ENCODE measurements at places on chromosomes 6 and 20.

DNA sequence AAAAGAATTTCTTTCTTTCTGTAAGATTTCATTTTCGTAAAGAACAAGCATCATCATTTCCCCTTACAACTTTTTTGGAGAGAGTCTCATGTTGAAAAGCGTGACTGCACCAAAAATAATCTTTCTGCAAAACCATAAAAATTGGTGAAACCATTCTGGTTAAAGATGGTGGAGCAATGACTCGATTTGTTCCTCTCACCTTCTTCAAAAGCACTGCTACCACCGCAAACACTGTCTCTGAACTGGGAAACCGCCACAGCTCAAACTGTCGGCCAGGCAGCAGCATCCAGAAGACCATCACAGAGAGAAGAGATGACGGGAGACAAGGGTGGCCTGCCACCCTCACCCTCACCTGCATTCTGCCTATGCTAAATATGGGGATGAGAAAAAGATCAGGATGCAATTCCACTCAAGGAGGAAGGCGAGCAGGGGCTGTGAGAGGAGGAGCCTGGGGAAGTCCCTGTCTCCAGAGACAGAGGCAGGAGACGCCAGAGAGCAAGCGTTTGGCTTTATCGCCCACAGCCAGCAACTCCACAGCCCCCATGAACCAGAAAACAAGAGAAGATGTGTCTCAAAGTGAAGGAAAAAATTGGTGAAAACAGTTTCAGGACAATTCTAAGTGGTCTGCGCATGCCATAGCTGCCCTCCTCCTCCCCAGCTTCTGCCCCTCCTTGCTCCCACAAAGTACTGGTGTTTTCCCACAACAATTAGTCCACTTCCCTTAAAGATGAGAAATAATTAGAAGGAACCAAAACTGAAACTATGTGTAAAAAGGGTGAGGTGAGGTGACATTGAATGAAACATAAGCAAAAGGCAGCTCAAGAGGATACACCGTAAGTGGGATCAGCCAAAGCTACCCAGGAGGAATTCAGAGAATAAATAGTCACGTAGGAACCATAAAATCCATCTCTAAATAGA, 255.5 kb downstream of the KIF16B start:
- no peak for DNase-seq

DNA sequence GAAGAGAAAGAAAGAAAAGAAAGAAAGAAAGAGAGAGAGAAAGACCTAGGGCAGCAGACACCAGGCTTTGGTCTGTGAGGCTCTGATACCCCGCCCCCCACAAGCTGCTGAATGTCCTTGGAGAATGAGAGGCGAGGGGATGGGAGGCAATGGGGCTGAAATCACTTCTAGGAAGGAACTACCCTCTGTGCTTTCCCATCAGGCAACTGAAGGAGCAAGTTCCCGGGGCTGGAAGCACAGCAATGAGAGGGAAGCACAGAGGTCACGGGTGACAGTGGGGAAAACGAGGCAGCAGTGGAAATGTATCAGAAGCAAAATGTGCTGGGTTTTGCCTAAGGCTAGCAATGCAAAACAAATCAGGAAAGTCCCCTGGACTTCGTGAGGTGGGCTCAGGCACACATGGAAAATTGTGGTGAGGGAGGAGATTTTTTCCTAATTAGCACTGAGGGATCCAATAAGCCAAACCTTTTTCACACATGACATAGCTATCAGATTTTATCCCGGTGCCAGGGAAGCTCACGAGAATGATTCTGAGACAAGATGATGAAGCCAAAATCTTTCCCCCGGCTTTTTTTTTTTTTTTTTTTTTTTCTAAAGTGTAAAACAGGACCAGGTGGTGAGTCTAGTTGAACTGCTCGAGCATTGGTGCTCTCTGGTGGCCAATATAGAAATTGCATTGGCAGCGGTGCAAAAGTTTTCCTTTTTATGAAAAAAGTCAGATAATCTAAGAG, 16.8 kb upstream of the ARFGEF2 start:
- DNase-seq = peak; percentile 78

- no peak for DNase-seq
Measured at GRCh38 chr6:129306826-129307225, 403.2 kb downstream of the ARHGAP18 start.

DNA sequence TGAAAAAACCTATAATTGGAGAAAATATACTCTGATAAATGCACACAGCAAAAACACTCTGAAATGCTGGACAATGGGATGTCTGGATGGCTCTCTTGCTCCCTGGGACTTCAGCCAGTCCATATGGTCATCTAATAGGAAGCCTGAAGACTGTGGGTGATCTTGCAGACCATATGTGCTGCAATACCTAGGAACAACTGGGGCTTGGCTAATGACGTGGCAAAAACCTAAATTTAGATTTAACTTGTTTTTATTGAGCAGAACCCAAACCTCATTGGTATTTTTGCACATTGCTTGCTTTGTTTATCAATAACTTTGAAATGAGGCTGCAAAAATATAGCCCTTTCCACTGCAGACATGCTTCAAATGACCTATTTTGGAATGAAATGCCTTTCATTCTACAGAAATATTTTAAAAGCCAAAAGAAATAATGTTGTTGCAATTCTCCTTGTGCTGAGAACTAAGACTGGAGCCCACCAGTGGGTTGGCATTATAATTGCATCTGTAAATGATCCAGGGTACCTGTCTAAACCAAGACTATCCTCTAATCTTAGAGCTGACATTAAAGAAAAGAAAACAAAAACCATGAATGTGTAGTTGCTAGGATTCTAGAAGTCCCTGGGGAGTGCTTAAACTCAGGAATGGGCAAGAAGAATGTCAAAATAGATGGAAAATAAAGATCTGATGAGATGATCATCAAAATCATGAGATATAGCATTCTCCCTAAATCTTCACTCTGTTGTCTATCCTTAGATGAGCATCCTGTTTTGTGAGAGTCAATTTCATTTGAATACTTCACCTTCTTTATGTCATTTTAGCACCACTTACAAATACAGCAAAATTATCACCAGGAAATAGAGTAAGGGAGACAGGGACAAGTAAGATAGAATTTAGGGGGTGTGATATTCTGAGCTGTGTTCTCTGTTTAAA, 152.1 kb upstream of the RIMS1 start:
- no peak for DNase-seq

DNA sequence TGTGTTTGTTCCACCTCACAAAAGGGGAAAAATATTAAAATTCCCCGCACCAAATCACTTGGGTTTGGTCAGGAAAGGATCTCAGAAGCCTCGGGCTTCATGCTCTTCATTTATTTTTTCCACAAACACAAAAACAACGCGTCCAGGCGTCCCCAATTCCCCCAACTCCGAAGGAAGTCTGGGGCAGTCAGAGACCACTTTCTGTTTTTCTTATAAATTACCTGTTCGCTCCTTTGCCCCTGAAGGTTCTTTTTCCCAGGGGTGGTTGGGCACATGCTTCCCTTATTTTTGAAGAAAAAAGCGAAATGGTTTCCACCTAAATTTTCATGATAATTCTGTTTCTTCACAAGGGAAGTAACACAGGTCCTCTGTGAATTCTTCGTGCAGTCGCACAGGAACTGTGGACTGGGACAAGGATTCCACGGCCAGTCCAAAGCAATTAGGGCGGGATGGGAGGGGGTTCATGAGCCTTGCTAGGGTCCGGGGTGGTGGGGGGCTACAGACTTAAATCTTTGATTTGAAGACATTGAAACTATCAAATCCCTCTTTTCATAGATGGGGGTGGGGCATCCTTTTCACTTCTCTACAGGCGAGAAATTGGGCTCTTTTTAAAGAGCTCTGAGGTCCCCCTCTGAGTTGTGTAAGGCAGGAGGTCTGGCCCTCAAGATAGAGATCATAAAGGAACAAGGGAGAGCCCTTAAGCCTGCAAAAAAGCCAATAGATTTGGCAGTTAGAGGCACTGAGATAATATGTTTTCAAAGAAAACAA, 30.5 kb upstream of the HFE start:
- peak; percentile 57 for DNase-seq

GRCh38 chr6:24506814-24507520, 12.2 kb downstream of the ALDH5A1 start:
- DNase-seq = no peak

- no peak for DNase-seq
Measured at GRCh38 chr20:6827472-6827871, 60.0 kb downstream of the BMP2 start.

DNA sequence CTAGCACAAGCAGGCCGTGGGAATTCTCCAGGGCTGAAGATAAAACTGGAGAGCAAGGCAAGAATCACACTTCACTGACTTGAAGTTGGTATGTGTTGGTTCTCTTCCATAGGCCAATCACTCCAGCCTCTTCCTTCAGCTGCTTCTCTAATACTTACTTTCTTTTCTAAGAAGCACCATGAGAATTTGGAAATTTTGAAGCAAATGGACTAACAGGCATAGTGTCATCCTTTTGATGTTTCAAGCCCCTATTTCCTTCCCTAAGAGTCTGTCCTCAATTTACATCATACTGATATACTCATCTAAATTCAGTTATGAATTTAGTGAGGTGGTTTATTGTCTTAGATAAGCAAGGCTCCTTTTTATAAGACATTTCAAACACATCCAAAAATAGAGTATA, 24.0 kb downstream of the SLC26A8 start:
- DNase-seq = no peak

- no peak for DNase-seq
Measured at GRCh38 chr20:47029845-47030244, 135.2 kb downstream of the EYA2 start.

DNA sequence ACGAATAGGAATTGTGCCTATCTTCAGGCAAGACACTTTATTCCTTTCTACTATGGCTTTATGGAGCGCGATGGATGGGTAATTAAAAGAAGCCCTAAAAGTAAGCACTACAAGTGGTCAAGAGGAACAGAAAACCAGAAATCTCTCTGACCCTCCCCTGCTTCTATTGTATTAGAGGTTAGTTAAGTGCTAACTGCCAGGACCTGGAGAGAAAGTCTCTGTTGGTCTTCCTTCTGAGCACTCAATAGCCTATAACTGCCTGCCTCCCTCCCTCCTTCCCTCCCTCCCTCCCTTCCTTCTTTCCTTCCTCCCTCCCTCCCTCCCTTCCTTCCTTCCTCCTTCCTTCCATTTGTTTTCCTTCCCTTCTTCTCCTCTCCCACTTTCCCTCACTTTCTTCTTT, 133.7 kb downstream of the C6orf58 start:
- DNase-seq = no peak

GRCh38 chr6:154648888-154649205, 84.4 kb upstream of the SCAF8 start:
- DNase-seq = no peak

GRCh38 chr6:36280983-36281382, 11.1 kb downstream of the PNPLA1 start:
- no peak for DNase-seq

DNA sequence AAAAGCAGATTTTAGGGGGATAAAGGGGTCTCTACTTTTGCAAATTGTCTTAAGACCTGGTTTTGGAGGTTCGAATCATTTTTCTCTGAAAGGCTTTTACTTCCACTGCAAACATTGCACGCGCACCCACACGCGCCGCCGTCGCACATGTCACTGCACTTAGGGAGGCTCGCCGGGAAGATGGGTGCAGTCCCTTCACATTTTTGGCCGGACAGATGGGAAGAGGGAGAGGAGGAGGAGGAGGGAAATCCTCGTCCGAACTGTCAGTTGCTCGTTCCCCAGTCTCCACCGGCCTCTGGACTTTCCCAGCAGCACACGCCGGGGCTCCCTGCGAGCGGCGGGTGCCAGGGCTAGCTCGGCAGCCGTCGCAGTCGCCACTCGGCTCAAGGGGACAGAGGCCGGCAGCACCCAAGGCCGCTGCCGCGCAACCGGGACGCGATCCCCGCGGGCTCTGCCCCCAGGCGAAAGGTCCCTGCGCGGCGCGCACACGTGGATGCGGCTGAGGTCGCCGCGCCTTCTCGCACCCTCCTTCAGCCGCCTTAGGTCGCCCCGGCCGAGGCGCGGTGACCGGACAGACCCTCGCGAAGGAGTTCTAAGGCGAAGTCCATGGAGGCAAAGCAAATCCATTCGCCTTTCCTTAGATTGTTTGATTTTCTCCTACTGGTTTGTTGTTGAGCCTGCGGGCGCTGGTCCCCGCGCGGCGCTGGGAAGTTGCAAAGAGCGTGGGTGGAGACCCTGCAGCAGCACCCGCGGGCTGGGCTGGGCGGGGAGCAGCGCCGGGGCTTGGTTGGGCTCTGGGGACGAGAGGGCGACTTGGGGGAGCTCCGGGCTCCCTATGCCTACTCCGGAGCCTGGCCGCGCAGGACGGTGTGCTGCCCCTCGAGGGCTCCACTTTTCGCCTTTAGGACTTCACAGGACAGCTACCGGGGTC, 1.2 kb downstream of the MYB start:
- peak; percentile 65 for DNase-seq

DNA sequence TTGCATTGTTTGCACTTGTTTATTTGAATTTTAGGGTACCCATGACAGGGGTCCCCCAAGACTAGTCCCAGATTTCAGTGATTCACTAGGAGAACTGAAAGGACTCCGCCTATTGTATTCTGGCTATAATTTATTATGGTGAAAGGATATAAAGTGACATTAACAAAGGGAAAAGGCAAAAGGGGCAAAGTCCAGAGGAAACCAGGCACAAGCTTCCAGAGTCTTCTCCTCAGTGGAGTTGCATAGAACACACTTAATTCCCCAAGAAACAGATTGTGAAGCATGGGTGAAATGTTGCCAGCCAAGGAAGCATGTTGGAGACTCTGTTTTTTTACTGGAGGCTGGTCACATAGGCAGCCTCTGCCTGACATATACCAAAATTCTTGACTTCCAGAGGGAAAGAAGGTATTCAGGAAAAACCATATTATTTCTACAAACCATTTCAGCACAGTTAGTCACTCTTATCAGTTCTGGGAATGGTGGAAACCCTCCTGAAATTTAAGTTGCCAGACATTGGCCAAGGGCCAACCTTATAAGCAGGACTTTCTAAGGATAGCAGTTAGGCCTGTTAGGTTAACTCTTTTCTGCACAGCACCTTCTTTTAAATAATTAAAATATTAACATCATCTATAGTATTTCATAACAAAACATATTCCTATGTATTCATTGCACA, 71.8 kb downstream of the FIG4 start:
- no peak for DNase-seq

GRCh38 chr6:3211681-3212080, 15.8 kb downstream of the TUBB2B start:
- DNase-seq = no peak

DNA sequence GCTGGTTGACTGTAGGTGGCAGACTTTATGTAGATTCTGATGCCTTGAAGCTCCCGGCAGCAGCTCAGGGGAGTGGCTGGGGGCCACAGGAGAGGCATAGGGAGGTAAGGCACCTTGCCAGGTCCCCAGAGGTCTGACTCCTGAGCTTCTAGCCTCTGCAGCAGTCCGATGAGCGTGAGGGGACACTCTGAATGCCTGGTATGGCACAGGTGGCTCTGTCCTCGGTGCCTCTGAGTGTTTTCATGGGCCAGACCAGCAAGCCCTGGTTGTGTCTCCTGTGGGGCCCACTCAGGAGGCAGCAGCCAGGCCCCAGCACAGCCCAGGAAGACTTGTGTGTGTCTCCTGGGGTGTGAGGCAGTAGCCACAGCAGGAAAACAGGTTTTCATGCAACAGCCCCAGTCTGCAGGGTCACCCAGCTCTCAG, 39.7 kb upstream of the IRF4 start:
- DNase-seq = no peak

- peak; percentile 47 for DNase-seq
Measured at GRCh38 chr20:44598423-44599305, 16.3 kb downstream of the PKIG start.
